ENCODE measurements at places on chromosomes 13 and 19. TPM values are rescaled to one million over a fixed set of nuclear protein-coding genes. Genes with fewer than 3 reads are reported as not detected.

GRCh38 chr13:110334841-110335490 lies 27.9 kb downstream of the COL4A2 start:
- DNase-seq, result no peak

GRCh38 chr13:72412481-72412880 lies 314.9 kb downstream of the MZT1 start:
- no peak for DNase-seq

DNA sequence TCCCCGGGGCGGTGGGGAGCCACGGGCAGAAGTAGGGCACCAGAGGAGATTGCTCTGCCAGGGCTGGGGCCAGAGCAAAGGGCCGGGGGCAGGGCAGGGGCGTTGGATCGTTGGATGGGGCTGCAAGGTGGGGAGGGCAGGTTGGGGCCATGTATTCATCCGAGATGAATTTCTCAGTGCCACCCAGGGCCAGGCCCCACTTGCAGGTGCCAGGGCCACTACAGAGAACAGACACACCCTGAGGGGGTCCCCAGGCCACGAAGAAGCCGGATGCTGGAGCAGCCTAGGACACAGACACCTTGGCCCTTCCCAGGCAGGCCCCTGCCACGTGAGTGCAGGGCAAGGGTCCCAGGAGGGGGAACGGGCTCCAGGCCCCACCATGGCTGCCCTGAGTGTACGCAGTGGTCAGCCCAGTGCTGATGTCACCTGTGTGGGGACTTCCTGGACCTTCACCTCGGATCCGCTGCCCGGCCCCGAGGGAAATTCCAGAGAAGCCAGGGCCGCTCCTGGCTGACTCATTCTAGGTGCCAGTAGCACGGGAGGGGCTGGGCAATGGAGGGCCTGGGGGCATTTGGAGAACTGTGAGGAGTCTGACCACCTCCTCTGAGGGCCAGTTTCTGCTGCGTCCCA lies 9.6 kb upstream of the SBNO2 start:
- peak; percentile 30 for DNase-seq

DNA sequence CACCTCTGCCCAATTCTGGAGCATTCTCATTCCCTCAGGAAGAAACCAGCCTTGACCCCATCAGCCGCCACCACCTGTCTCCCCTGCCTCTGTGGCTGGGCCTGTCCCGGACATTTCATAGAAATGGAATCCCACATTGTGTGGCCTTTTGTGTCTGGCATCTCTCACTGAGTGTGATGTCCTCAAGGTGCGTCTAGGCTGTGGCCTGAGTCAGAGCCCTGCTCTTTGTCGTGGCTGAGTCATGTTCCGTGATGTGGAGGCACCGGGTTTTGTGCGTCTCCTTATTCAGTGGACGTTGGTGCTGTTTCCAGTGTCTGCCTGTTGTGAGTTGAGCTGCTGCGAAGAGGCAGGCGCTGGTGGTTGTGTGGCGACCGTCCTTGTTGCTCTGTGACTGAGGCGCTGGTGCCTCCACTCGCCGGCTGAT lies 3.5 kb downstream of the FZR1 start:
- DNase-seq, result peak; percentile 83

DNA sequence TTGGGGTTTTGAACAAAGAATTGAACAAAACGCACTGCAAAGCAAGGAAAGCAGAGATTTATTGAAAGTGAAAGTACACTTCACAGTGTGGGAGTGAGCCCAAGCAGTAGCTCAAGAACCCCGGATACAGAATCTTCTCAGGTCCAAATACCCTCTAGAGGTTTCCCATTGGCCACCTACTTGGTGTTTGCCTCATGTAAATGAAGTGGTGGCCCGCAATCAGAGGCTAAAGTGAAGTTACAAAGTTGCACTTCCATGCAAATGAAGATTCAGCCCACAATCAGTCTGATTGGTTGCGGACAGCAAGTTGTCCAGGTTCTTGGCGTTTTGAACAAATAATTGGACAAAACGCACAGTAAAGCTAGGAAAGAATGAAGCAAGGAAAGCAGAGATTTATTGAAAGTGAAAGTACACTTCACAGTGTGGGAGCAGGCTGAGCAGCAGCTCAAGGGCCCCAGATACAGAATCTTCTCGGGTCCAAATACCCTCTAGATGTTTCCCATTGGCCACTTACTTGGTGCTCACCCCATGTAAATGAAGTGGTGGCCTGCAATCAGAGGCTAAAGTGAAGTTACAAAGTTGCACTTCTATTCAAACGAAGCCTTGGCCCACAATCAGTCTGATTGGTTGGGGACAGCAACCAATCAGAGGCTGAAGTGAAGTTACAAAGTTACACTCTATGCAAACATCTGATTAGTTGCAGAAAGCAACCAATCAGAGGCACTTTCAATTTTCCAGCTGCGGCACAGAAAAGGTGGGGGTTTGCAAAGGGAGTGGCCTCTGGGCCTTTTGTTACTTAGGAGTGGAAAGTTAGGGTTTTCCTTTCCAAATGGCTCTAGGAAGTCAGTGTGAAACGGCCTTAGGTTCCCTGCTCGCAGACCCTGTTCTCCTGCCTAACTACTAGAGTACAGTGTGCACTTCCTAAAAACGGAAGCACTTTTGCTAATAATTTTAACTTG lies 4.8 kb upstream of the TM9SF2 start:
- peak; percentile 20 for DNase-seq

GRCh38 chr19:19407633-19407930 lies 2.1 kb downstream of the GATAD2A start:
- DNase-seq, result no peak

- DNase-seq, result no peak
These were observed 1.3 kb downstream of the TPP2 start for GRCh38 chr13:102598061-102598460.

PPP6R1 gene
- total RNA-seq, result 88.2 TPM

DNA sequence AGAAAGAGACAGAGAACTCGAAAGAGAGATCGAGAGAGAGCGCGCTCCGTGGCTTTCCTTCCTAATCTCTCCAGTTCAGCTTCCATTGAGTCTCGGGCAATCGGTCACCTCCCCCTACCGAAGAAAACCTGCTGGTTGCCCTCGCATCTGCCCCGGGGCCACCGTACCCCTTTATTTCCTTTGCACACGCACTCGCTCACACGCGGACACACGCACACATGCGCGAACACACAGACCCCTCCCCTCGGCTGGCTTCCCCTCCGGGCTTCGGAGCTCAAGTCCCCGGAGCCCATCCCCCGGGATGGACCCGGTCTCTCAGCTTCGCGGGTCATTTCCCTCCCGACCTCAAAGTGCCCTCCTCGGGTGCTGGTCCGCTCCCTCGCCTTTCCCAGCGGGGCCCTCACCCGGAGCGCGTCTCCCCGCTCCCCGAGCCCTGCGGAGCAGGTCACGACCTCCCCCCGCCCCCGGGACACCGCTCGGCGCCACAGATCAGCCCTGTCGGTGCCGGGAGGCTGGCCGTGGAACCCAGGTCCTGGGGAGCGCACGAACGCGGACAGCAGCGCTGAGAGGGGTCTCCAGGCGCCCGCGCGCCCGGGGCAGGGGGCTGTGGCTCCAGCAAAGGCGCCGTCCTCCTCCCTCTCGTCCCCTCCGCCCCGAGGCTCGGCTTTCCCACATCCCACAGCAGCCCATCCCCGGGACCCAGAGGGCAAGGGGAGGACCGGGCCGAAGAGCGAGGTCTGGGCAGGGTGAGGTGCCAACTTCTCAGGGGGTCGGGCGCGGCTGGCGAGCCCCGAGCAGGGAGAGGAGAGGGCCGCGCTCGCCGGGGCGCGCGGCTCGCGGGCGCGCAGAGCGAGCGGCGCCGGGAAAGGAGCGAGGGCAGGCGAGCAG lies 1.8 kb downstream of the DACH1 start:
- no peak for DNase-seq

DNA sequence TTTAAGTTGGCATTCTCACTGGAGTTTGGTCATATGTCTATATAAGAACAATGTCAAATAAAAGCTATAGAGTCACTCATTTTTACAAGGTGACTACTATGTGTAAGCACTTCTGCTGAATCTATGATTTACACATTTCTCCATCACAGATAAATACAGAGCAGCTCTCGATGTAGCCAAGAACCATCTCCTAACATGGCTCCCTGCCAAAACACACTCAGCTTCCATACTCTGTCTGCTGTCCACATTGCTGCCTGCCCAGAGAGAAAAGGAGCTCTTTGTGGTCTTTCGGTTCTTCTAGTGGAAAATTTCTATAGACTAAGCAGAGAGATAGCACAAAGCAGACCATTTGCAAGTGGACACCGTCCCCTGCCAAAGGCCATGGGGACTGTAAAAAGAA lies 190.9 kb upstream of the KLF12 start:
- DNase-seq, result peak; percentile 37

DNA sequence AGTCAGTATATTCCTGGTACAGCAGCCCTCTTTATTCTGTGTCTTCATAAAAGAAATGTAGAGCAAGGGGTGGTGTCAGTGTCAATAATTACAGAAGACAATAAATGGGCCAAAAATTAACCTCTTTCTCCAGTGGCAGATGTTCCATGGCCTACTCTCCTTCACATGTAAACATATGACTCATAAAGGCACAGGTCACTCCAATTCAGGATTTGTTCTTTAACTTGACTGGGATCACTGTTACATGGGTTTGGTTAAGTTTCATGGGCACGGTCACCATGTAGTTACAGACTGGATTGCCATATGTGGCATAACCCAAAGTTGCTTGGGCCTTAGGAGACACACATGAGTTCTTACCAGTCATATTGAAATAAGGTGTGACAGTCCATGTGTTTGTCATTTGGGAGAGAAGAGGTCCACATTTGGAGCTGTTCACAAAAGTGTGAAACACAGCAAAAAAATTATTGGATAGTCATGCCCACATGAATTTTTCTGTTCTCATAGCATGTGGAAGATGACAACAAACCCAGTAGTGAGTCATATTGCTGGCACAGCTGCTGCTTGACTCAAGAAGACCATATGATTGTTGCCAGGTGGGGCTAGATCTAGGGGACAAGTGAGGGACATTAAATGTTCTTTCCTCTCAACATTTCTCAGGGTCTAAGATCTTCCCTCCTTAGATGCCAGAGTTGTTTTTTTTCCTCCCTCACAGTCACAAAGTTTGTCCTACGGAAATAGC lies 68.1 kb upstream of the HTR2A start:
- DNase-seq, result peak; percentile 41

PRTN3 gene
- total RNA-seq, result not detected

DNA sequence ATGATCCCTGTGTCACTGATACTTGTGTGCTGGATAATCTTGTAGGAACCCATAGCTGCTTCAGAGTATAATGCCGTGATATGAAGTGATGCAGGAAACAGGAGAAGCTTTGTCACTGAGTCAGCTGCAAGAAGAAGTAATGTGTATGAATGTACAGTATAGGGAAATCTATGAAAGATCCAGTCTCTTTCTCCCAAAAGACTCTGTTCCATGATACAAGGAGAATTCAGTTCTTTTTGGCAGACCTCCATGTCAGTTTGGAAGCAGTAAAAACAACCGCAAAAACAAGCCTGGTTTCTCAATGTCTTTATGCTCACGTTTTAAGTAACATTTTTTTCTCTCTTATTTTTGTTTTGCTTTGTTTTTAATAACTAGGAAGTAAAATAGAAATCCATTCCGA lies 33.9 kb downstream of the PCDH17 start:
- DNase-seq, result no peak

SLC6A16 gene
- total RNA-seq, result 0.57 TPM

MRPL57 gene
- 19.7 TPM for total RNA-seq

DNA sequence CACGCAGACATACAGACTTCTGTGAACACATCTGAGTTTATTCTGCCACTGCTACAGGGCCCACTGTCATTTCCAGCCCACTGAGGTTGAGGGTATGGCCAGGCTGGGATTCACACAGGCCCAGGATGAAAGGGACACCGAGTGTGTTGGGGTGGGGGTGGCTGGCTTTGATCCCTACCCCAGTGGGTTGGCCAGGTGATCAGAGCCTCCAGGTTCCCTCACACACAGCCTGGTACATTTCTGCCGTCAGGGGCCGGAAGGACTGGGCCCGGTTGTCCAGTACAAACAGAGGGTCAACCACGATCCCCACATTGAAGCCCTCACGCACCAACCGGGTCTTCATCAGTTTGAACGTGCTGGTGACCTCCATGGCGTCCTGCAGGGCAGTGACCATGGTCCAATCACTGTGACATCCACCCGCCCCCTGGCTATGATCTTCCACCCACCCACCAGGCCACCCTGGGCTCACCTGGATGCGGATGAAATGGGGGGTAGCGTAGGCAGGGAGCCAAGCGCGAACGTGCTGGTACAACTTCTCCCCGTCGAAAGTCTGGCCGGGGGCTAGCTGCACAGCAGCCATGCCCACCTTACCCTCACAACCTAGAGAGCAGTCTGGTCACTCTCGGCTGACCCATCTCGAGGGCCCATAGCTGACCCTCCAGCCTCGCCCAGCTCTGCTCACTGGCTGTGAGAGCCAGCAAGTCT lies 13.3 kb downstream of the SLC27A5 start:
- DNase-seq, result no peak

- DNase-seq, result no peak
These were observed 107.5 kb downstream of the CYSLTR2 start for GRCh38 chr13:48761256-48761655.
